T-cell (primary cell): ENCODE measurements at places on chromosomes 1 and 21. TPM values are rescaled to one million over a fixed set of nuclear protein-coding genes. Genes with fewer than 3 reads are reported as not detected.

HSF2BP gene
- 0.79 TPM for total RNA-seq

ACTN2 gene
- not detected for total RNA-seq

APOBEC4 gene
- not detected for total RNA-seq

RIIAD1 gene
- not detected for total RNA-seq

LCE3C gene
- total RNA-seq: not detected

NTRK1 gene
- 0.60 TPM for total RNA-seq

RGS8 gene
- not detected for total RNA-seq

PTAFR gene
- 0.37 TPM for total RNA-seq

NBPF6 gene
- not detected for total RNA-seq

LGR6 gene
- 1.5 TPM for total RNA-seq

RNU1-3 gene
- total RNA-seq: 2,148 TPM

ASCL5 gene
- 0.26 TPM for total RNA-seq

SMCP gene
- not detected for total RNA-seq

MROH9 gene
- total RNA-seq: not detected

SAMSN1 gene
- total RNA-seq: 64.6 TPM

TSPAN2 gene
- total RNA-seq: 4.0 TPM

NR0B2 gene
- total RNA-seq: not detected

RGS7 gene
- total RNA-seq: not detected

LCE1E gene
- total RNA-seq: not detected

GJA5 gene
- total RNA-seq: not detected

MR1 gene
- 30.7 TPM for total RNA-seq

CD1B gene
- not detected for total RNA-seq

TDRD10 gene
- not detected for total RNA-seq

NPPB gene
- total RNA-seq: not detected

LCE1F gene
- not detected for total RNA-seq

FCRL2 gene
- 1.2 TPM for total RNA-seq

SPRR2A gene
- not detected for total RNA-seq

SH2D2A gene
- 110 TPM for total RNA-seq

KDF1 gene
- 0.84 TPM for total RNA-seq

CFAP45 gene
- 1.2 TPM for total RNA-seq

LHX4 gene
- total RNA-seq: not detected

ANKRD65 gene
- total RNA-seq: not detected

AKR7A3 gene
- 0.85 TPM for total RNA-seq

CD34 gene
- 1.4 TPM for total RNA-seq

BNIPL gene
- 0.54 TPM for total RNA-seq

LCE3D gene
- total RNA-seq: not detected

INTS7 gene
- total RNA-seq: 8.7 TPM

TCEANC2 gene
- total RNA-seq: 5.9 TPM

TIPRL gene
- total RNA-seq: 21.6 TPM

FCAMR gene
- not detected for total RNA-seq

RHD gene
- total RNA-seq: not detected

KRTAP15-1 gene
- total RNA-seq: not detected

ZNF436 gene
- 9.3 TPM for total RNA-seq
